Body of pancreas (tissue), 4 donors: ENCODE measurements at places on chromosomes 7 and 10. TPM values are rescaled to one million over a fixed set of nuclear protein-coding genes. Genes with fewer than 3 reads are reported as not detected.

- H3K4me3 ChIP-seq = no peak overlapping the region
- no peak for DNase-seq
- H3K27me3 ChIP-seq = no peaks in the 10 kb centered on the region
- no peaks in the 10 kb centered on the region for H3K36me3 ChIP-seq
- H3K4me1 ChIP-seq = no peaks in the 10 kb centered on the region
- no peak overlapping the region for H3K27ac ChIP-seq
These were observed 202.8 kb upstream of the NOBOX start for GRCh38 chr7:144606261-144606660.

DNA sequence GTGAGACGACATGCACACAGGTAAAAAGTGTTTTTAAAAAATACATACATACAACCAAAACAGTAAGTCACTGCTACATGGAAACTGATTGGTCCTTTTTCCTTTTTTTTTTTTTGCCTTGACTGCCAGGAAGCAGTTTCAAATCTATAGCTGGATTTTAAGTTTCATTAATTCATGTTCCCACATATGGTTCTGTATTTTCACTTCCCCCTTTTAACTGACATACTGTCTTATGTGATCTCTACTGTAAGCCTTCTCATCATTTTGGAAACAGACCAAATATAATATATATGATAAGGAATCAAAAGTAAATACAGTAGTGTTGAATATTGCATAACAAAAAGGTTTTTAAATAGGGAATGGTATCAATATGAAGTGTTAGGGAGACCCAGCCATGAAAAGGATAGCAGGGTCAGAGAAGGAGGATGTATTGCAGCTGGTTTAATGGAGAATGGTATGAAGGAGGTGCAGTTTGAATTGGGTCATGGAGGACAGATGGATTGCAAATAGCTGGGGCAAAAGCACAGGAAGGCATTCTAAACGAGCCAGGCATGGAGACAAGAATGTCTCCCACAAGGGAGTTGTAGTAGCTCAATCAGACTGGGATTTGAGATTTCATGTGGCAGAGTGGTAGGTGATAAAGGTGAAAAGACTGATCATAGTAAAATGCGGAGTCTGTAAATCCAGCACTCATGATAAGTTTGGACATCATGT, 5.4 kb downstream of the CAV1 start:
- no peaks in the 10 kb centered on the region for H3K27me3 ChIP-seq
- peaks cover 11% of the 10 kb centered on the region for H3K4me1 ChIP-seq
- no peak for DNase-seq
- H3K27ac ChIP-seq = no peak overlapping the region
- no peaks in the 10 kb centered on the region for H3K36me3 ChIP-seq

DNA sequence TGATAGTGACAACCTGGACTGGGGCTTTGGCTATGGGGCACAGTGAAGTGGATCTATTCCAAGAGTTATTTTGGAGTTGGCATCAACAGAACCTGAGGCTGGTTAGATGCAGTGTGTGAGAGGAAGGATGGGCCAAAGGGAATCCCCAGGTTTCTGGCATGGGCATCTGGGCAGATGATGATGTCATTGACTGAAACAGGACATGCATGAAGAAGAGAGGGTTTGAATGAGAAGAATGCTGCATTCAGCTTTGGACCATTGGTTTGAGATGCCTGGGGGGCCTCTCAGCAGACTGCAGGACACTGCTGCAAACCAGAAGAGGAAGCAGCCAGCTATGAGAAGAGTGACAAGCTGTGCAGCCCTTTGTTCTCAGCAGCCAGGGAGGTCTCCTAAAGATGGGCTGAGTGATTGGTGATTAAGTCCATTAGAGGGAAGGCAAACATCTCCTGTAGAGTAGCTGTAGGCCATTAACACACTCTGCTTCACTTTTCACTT, 23.1 kb upstream of the PIK3CG start:
- no peak overlapping the region for H3K4me3 ChIP-seq
- no peaks in the 10 kb centered on the region for H3K36me3 ChIP-seq
- no peak overlapping the region for H3K27ac ChIP-seq

The CC2D2B gene
- total RNA-seq = 3.4 TPM

- no peaks in the 10 kb centered on the region for H3K4me1 ChIP-seq
- DNase-seq = no peak
- H3K27ac ChIP-seq = no peak overlapping the region
- no peak overlapping the region for H3K4me3 ChIP-seq
- H3K27me3 ChIP-seq = no peaks in the 10 kb centered on the region
These were observed 37.1 kb downstream of the CAV1 start for GRCh38 chr7:116561697-116562483.

The KLHDC10 gene
- 10.5 TPM for total RNA-seq

- H3K27me3 ChIP-seq = no peaks in the 10 kb centered on the region
- no peaks in the 10 kb centered on the region for H3K36me3 ChIP-seq
- no peak overlapping the region for H3K4me3 ChIP-seq
- H3K27ac ChIP-seq = peak overlapping the region; percentile 14
These were observed 6.8 kb upstream of the CSTF2T start for GRCh38 chr10:51706225-51706624.

The H2BK1 gene
- not detected for total RNA-seq

- peaks cover 8% of the 10 kb centered on the region for H3K4me1 ChIP-seq
- DNase-seq = peak; percentile 16
- H3K27me3 ChIP-seq = no peaks in the 10 kb centered on the region
- no peaks in the 10 kb centered on the region for H3K36me3 ChIP-seq
These were observed 151.8 kb upstream of the YAE1 start for GRCh38 chr7:39414224-39415035.

DNA sequence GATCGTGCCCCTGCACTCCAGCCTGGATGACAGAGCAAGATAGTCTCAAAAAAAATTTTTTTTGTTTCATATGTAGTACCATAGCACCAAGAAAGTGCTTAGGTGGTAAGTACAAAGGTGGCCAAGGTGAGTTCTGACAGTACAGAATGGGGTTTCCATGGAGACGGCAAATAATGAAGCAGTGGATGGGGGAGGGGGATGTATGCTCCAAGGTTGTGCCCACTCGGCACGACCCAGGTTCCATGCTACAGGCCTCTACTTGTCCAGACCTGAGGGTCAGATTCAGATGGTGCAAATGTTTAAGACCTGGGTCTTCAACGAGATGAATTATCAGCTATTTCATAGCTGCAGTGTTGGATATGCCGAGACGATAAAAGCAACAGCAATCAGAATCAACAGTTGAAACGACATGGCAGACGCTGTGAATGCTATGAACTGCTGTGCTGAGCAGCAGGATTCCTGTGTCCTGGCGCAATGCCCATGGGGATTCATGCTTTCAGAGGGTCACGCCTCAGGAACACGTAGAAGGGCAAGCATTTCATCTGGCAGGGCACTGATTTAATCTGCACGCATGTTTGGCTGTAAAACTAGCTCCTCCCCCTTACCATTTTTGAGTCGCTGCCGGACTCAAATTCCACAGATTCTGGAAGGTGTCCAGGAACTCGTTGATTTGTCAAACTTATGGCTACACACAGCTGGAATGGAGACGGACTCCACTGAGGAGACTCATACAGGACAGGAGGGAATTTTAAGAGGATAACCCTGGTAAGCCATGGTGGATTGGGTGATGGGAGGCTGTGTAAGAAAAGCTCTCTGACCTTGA, 256.5 kb downstream of the FRMD4A start:
- peak; percentile 87 for DNase-seq
- H3K36me3 ChIP-seq = no peaks in the 10 kb centered on the region
- peak overlapping the region; percentile 59 for H3K27ac ChIP-seq
- no peaks in the 10 kb centered on the region for H3K27me3 ChIP-seq

DNA sequence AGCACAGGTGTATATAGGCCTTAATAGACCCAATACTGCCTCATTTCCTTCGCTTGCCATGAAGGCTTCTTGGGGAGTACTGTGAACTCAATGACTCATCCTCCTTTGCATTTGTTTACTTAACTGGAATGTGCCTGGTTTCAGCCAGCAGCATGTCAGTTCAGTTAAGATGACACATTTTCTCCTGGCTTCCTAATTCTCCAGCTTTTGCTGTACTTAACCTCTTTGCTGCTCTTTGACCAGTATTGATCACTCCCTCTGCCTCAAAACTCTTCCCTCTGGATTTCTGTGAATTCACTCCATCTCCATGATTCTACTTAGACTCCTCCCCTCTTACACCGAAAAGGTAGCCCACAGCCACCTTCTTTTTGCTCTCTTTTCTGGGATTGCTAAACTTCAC, 135.7 kb downstream of the MAGI2 start:
- no peaks in the 10 kb centered on the region for H3K4me1 ChIP-seq
- no peak overlapping the region for H3K4me3 ChIP-seq
- H3K27ac ChIP-seq = no peak overlapping the region
- H3K27me3 ChIP-seq = no peaks in the 10 kb centered on the region

GRCh38 chr10:30080161-30080560, 20.8 kb upstream of the JCAD start:
- H3K36me3 ChIP-seq = no peaks in the 10 kb centered on the region
- H3K27ac ChIP-seq = no peak overlapping the region
- H3K4me3 ChIP-seq = no peak overlapping the region
- DNase-seq = no peak
- no peaks in the 10 kb centered on the region for H3K4me1 ChIP-seq

- no peaks in the 10 kb centered on the region for H3K27me3 ChIP-seq
- DNase-seq = no peak
- H3K4me1 ChIP-seq = no peaks in the 10 kb centered on the region
- H3K36me3 ChIP-seq = no peaks in the 10 kb centered on the region
These were observed 189.3 kb downstream of the KLF6 start for GRCh38 chr10:3595736-3596135.

GRCh38 chr7:45663167-45663921, 89.2 kb downstream of the ADCY1 start:
- no peaks in the 10 kb centered on the region for H3K4me1 ChIP-seq
- no peaks in the 10 kb centered on the region for H3K27me3 ChIP-seq
- H3K36me3 ChIP-seq = no peaks in the 10 kb centered on the region
- no peak overlapping the region for H3K4me3 ChIP-seq

DNA sequence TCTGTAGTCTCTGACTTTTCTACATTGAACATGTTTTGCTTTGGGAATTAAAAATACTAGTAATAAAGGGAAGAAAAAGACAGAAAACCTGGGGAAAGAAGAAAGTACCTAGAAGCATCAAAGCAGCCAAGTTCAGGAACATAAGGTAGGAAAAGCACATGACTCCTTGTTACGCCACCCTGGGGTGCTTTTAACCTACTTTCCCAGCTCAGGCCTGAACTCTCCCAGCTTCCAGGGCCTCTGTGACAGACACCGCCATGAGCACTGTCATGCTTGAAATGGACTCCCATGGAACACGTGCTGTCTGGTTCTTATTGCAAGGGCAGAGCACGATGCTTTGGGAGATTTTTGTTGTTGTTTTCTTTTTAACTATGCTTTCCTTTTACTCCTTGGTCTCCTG, 11.4 kb downstream of the ACTR1A start:
- H3K36me3 ChIP-seq = peaks cover 16% of the 10 kb centered on the region
- DNase-seq = no peak
- H3K4me1 ChIP-seq = peaks cover 25% of the 10 kb centered on the region
- no peaks in the 10 kb centered on the region for H3K27me3 ChIP-seq

DNA sequence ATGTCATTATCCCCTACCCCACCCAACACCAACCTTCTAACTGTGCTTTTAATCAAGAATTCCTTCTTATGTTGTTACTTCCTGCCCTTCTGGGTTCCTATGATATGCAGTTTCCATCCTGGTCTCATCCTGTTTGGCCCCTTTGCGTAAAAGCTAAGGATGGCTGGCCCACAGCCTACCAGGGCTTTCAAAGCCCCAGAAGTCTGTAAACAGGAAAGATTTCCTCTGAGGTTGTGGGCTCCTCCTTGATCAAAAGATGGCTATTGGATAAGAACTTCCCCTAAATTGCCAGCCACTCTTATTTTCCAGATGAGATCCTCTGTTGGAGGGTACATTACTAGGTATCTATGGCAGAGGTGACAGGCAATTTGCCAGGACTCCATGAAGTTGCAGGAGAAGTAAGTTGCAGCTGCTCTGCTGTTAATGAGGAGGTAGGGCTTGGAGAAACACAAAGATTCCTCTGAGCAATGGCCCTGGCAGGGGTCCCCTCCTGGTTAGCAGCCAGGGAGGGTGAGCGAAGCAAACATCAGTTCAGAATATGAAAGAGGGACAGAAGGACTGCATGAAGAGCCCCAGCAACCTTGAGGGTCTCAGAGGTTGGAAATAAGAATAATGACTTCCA, 32.1 kb downstream of the NRP1 start:
- no peak for DNase-seq
- H3K36me3 ChIP-seq = no peaks in the 10 kb centered on the region
- H3K27ac ChIP-seq = no peak overlapping the region
- H3K4me1 ChIP-seq = no peaks in the 10 kb centered on the region
- H3K27me3 ChIP-seq = no peaks in the 10 kb centered on the region

DNA sequence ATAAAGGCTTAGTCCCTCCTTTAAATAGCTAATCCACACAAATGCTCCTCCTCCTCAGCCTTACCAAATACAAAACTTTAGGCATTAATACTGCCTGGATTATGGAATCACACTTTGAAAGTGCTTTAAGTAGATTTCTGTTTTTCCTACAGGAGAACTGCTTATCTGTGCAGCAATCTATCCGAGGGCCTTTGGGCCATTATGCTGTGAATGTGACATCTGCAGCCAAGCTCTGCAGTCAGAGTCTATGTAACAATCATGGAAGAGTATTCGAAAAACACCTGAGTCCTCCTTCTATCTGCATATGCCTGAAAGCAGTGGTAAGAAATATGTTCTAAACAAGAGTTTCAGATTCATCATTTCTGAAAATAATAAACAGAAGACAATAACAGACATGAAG, 16.2 kb upstream of the HYAL4 start:
- H3K4me1 ChIP-seq = peaks cover 8% of the 10 kb centered on the region
- no peak overlapping the region for H3K27ac ChIP-seq
- H3K4me3 ChIP-seq = no peak overlapping the region
- no peaks in the 10 kb centered on the region for H3K36me3 ChIP-seq
- no peak for DNase-seq
- no peaks in the 10 kb centered on the region for H3K27me3 ChIP-seq

DNA sequence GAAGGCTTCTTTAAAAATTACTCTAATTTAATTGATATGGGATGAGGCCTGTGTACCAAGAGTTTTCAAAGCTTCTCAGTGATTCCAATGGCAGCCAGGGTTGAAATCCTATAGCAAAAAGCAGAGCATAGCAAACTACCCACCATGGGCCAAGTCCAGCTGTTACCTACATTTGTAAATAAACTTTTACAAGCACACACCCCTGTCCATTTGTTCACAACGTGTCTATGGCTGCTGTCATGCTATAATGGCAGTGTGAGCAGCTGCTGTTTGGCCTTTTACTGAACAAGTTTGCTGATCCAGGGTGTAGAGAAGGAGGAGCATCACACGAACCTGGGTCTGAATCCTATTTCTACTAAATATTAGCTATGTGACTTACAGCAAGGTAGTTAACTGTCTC, 50.0 kb downstream of the NPY start:
- H3K4me1 ChIP-seq = no peaks in the 10 kb centered on the region
- H3K27me3 ChIP-seq = no peaks in the 10 kb centered on the region
- no peak for DNase-seq
- H3K36me3 ChIP-seq = no peaks in the 10 kb centered on the region
- no peak overlapping the region for H3K27ac ChIP-seq
- no peak overlapping the region for H3K4me3 ChIP-seq

GRCh38 chr7:94432817-94433216, 38.1 kb downstream of the COL1A2 start:
- DNase-seq = no peak
- H3K27me3 ChIP-seq = no peaks in the 10 kb centered on the region
- H3K4me3 ChIP-seq = no peak overlapping the region
- H3K4me1 ChIP-seq = no peaks in the 10 kb centered on the region
- H3K36me3 ChIP-seq = no peaks in the 10 kb centered on the region
